Stimulated activated CD4-positive, alpha-beta T cell treated with anti-CD3 and anti-CD28 coated beads, Interleukin-15, amount 100 ng/mL, for 24 hours (primary cell): ENCODE measurements at places on chromosomes 5 and 9.

DNA sequence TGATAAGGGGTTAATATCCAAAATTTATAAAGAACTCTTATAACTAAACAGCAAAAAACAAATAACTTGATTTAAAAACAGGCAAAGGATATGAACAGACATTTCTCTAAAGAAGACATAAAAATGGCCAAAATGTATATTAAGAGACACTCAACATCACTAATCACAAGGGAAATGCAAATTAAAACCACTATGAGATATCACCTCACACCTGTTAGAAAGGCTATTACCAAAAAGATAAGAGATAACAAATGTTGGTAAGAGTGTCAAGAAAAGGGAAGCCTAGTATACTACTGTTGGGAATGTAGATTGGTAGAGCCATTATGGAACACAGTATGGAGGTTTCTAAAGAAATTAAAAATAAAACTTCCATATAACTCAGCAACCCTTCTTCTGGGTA lies 19.4 kb upstream of the SH3TC2 start:
- no peak for DNase-seq

DNA sequence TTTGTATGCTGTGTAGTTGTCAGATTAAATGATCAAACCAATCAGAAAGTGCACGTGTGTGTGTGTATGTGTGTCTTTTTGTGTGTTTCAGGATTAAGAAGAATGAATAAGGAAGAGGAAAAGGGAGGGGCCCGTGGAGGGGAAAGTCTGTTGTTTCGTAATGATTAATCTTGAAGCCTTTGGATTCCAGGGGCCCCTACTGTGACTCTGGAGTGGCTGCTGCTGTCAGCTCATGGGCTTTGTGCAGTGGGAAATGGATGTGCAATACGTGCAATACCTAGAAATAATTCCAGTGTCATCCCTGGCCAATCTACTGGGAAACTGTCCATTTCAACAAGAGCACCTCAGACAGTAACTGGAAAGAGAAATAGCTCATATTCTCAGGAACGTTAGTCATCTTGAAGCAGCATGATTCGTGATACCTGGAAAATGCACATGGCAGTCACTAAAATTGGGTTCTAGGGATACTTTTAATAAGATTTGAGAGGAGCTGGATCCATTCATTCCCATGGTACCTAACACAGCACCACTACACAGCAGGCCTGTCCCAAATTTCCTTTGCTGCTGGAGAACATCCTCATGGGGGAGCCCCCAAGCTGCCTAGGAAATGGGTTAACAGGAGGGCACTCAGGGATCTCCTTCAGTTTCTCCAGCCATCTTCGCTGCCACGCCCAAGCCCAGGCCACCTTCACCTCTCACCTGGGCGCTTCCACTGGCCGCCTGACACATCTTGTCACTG lies 186.3 kb downstream of the NR3C1 start:
- DNase-seq, result peak; percentile 44

GRCh38 chr9:114771889-114772288 lies 34.0 kb downstream of the TNFSF15 start:
- DNase-seq, result no peak

DNA sequence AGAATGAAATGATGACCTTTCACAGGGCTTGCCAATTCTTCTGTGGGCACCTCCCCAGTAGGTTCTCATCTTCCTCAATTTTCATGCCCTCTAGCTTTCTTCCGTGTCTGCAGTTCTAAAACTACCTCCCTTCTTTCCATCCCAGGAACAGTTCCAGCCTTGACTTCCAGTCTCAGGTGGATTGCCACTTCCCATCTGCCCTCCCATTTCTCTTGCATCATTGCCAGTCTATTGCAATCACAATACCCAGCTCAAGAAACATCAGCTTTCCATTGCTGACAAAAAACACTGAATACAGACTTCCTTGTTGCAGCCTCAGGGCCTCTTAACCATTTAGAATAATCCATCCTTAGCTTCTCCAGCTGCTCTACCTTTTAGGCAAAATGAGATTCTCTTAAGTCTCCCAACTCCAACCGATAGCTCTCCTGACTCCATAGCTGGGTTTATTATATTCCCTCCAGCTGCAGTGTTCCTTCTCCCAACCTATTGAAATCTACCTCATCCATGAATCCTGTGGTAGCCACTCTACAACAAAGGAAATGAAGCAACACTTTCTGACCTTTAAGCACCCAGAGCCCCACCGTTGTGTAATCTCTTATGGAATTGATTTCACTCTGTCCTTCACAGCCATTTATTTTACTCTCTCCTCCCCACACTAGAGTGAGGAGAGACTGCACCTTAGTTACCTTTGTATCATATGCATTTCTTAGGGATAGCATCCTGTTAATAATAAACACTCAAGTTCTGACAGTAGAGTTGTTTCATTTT lies 75.6 kb upstream of the PCA3 start:
- DNase-seq, result no peak

DNA sequence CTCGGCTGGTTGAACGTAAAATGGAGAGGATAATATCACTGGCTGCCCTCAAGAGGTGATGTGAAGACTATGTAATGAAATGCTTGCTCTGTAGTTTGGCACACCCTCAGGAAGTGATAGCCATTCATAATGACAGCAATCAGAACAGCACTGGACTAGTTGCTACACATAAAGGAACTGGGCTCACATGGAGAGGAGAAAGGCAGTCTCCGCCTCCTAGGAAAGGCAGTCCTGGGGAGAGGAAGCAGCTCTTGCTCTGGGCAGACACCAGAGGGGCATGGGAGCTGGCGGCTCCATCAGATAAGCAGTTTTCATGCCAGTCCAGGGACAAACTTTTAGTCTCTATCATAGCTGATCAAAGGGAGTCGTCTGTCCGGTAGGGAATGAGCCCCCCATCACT lies 46.9 kb downstream of the ARHGEF37 start:
- no peak for DNase-seq

DNA sequence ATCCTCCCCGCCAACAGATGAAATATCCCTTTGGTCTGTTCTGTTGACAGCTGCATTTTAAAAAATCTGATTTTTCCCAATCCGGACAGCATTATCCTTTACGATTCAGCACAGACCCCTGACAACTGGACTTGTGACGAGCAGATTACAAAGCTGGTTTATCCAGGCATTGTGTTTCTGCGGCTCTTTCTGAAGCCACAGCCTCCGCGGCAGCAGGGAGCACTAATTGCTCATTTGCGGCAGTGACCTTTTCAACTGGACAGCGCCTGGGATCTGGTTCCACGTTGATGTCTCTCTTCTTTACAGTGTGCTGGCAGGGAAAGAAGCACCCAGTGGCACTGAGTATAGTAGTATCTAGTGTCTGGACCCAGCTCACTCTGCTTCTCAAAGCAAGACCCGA lies 351.2 kb downstream of the ZNF608 start:
- no peak for DNase-seq

DNA sequence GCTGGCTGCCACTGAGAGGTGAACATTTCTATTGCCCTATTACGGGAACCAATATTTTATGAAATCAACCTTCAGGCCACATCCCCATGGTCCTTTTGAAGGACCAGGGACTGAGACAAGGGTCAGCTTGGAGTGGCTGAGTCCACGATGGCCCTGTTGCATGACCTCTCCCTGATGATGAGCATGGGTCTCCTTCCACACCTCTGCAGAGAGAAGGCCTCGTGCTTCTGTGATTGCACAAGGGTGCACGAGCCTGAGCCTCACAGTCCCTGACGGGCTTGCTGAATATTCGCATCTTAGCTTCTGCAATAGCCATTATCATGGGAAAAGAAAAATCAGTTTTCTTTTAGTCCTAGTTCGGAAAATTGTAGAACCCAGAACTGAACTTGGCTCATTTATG lies 255.0 kb upstream of the IRX2 start:
- DNase-seq, result no peak

DNA sequence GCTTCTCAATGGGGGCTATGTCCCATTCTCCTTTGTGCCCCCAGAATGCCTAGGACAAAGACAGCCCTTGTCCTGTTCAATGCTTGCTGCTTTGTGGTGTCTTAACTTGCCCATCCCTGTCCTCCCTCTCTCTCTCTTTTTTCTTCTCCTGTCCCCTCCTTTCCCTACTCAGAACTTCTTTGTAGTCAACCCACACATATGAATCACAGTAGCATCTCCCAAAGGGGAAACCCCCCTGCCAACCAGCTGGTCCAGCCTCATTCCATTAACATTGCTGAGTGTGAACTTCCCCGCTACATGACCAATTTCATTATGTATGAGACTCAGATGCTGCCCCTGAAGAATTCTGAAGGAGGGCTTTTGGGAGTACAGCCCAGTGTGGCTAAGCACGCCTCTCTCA lies 408.3 kb downstream of the ENC1 start:
- peak; percentile 27 for DNase-seq

- DNase-seq, result no peak
These were observed 831 bp upstream of the SHROOM1 start for GRCh38 chr5:132831095-132831860.

DNA sequence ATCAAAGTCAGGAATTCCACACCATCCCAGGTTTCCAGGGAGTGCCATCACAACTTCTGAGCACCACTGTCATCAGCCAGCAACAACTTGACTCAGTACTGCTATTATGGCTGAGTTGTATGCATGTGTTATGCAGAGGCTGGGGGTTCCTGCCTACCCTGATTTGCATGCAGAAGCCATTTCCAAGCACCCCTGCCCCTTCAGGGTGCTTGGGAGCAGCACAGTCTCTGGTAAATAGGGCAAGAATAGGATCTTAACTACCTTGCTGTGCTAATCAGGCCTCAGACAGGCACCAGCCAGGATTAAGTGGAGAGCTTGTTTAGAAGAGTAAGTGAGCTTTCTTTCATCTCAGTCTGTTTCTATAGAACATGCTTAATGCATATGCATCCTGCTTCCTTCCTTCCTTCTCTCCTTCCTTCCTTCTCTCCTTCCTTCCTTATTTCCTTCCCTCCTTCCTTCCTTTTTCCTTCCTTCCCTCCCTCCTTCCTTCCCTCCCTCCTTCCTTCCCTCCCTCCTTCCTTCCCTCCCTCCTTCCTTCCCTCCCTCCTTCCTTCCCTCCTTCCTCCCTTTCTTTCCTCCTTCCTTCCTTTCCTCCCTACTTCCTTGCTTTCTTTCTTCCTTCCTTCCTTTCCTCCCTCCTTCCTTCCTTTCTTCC lies 175.7 kb downstream of the FRMD3 start:
- no peak for DNase-seq

- DNase-seq, result no peak
These were observed 12.6 kb upstream of the SLC12A7 start for GRCh38 chr5:1124205-1125029.

GRCh38 chr9:131522257-131523085 lies 8.6 kb downstream of the UCK1 start:
- no peak for DNase-seq

- DNase-seq, result no peak
These were observed 41.7 kb downstream of the KCNV2 start for GRCh38 chr9:2758898-2759510.

- peak; percentile 17 for DNase-seq
These were observed 56.8 kb downstream of the MTREX start for GRCh38 chr5:55364537-55365055.

GRCh38 chr5:42877431-42877830 lies 65.7 kb upstream of the SELENOP start:
- DNase-seq, result no peak

GRCh38 chr5:173895401-173896165 lies 7.4 kb downstream of the CPEB4 start:
- DNase-seq, result no peak

DNA sequence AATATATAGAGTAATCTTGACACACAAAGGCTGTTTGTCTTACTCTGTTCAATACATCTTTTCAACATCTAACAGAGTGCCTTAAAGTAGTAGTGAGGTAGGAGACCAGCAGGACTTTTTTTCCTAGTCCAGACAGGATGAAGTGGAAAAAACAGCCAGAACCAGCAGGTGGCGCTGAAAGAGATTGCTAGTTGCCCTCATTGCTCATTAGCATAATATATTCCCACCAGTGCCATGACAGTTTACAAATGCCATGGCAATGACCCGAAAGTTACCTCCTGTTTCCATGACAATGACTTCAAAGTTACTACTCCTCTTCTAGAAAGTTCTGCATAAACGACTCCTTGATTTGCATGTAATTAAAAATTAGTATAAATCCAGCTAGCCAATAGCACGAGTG lies 387.4 kb downstream of the ACTL7B start:
- peak; percentile 42 for DNase-seq

GRCh38 chr5:38448568-38449350 lies 107.7 kb downstream of the LIFR start:
- DNase-seq, result no peak

DNA sequence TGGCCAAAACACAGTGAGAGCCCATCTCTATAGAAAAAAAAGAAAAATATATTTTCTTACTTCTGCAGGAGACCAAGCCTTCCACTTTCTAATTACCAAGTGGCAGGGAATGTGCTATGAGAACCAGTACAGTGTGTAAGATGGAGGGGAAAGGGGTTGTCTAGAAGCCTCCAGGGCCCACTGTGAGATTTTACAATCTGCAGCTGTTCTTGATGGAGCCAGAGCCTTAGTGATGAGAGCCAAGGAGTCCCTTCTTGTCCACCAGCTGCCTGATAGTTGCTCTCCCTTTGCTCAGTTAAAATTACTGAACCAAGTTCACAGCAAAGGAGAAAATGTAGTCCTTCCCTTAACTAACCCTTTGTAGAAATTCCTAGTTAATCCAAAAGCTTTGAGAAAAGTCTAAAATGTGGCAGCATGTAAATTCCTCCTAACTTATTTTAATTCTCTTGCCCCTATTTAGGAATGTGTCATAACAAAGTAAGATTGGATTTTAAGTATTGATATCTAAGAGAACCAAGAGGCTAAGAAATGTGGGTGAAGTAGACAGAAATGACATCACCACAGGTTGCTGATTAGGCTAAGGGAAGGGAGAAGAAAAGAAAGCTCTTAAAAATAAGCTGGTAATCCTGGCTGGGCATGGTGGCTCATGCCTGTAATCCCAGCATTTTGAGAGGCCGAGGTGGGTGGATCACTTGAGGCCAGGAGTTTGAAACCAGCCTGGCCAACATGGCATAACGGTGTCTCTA lies 19.3 kb downstream of the SRP19 start:
- DNase-seq, result no peak

DNA sequence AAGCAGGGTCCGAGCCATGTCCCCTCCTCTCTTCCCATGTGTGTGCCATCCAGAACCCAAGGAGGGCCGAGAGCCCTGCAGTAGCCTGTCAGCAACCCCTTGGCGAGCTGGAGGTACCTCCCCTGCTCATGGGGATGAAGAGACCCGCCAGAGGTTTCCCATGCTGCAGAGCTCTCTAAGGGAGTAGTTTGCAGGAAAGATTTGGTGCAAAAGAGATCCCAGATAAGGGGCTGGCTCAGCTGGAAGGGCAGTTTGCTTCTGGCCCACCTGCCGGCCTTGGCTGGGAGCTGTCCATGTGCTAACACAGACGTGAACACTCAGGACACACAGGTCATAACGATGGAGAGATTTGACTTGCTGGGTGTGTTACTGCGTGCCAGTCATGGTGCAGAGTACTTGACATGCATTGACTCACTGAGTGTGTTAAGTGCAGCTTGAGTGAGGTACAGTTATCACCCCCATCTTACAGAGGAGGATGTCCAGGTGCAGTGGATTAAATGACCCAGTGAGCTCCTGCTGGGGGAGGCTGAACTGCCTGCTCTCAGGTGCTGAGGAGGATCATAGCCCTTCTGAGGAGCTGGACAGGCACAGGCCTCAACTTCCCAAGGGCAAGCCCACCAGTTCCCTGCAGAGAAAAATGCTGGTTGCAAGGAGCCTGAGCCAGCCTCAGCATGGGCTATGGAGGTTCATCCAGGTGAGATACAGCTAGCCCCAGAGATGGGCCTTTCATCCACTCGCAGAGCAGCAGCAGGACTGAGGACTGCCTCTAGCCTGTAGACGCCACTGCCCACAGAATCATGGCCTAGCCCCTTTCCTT lies 6.3 kb upstream of the SLC25A48 start:
- DNase-seq, result no peak
